ENCODE measurements at places on chromosomes 6 and 20.

- no peak for DNase-seq
These were observed 537.6 kb downstream of the HDGFL1 start for GRCh38 chr6:23106951-23107350.

- DNase-seq = no peak
These were observed 586.5 kb upstream of the EPHA7 start for GRCh38 chr6:94005835-94006234.

- no peak for DNase-seq
These were observed 1.2 kb downstream of the ACSS1 start for GRCh38 chr20:25056690-25057233.

DNA sequence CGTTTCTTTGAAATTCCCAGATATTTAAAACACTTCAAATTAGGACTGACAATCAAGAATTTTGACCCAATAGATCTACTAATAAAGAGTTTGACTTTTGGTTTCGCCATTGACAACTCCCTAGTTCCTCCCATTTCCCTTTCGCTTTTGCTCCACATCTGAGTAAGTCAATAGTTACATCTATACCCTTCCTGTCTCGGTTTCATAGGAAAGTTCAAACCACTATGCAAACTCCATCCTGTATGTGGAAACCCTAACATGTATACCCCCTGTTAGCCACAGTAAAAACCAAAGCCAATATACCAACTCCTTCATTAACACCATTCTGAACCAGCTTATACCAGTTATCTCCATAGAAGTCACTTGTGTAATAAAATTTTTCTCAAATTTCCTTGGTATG is 311.1 kb downstream of the MMUT start:
- DNase-seq = no peak

DNA sequence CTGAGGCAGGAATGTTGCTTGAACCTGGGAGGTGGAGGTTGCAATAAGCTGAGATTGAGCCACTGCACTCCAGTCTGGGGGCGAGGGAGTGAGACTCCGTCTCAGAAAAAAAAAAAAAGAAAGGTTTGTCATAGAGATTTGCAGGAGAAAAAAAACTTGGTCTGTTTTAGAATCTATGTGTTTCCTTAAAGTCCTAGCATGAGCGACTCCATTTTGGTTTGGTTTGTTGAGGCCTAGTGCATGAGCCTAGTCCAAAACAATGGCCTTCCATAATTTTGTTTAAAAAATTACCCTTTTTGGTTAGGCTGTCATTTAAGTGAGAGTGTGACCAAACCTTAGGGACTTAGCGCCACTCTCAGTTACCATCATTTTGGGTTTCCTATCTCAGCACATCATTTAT is 8.2 kb upstream of the GNMT start:
- no peak for DNase-seq

DNA sequence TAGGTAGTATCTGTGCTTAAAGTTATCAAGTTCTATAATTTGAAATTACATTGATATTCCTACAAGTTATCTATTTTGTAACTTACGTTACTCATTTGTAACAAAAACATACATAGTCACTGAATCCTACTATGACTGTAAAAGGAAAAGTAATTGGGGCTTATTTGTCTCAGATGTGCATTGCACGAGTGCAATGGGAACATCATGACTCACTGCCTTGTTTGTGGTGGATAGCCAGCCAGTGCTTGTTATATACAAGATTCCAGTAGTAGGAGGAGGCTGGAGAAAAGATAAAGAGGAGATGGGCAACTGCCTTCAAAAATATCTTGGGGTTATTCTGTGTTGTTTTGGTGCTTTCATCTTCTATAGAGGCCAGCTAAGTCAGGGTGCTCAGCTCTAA is 164.1 kb downstream of the RNF144B start:
- DNase-seq = no peak

DNA sequence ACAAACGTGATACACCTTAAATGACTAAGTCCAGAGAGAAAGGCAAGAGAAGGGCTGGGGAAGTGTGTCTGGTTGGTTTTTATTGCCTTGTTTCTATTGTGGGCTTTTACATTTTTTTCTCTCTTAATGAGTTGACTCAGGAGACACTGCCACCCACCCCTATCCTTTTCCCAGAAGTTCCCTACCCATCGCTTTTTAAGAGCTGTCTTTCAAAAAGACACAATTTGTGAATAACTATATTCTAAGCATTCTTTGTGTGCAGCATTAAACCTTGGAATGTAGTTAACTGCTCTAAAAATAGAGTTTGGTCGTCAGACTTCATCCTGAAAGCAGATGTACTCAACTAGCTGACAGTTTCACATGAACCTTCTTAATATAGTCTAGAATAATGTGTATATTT is 174.9 kb downstream of the ISM1 start:
- DNase-seq = no peak

- DNase-seq = no peak
These were observed 19.6 kb upstream of the CLIC5 start for GRCh38 chr6:46035242-46035641.

- DNase-seq = no peak
These were observed 27.8 kb downstream of the ELOVL5 start for GRCh38 chr6:53320964-53321363.

DNA sequence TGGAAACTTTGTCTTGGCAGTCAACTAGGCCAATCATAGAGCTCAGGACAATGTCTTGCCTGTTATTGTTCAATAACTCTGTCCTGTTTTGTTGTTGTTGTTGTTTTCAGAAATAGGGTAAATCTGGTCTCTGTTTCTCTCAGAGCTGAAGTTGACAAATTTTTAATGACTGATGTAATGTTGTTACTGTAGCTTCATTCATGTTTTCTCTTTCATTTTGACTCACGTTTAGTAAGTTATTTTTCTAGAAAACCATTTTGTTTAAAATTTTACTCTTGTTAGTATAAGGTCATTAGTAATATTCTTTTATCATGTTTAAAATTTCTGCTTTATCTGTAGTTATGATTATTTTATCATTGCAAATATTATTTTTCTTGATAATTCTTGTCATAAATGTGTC is 51.6 kb upstream of the GRIK2 start:
- no peak for DNase-seq

DNA sequence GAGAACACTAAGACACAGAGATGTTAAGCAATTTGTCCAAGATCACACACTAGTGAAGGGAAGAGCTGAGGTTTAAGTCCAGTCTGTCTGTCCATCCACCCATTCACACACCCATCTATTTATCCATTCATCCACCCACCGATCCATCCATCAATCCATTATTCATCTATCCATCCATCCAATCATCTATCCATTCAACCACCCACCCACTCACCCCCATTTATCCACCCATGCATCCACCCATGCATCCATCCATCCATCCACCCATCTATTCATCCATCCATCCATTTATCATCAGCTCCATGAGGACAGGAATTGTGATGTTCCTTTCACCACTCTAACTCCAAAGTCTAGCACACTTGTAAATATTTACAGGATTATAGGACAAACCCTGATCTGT is 242.3 kb upstream of the PMEPA1 start:
- DNase-seq = no peak

GRCh38 chr6:13874191-13874549 is 50.6 kb upstream of the RNF182 start:
- no peak for DNase-seq

DNA sequence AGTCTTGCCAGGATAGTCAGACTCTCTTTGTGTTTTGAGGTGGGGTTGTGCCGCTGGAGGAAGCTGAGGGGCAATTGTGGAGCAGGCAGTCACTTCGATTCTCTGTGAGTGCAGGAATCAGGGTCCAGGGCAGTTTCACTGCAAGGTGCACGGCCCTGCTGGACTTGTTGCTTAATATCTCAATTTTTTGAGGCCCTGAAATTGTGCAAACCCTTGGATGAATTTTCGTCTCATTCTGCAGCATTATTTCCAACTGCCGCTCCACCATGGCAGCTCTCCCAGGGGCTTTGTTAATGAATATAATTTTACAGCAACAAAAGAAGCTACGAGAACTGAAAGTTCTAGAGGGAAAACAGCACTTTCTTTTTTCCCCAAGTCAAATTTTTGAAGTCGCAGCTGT is 531.9 kb downstream of the QKI start:
- DNase-seq = no peak

DNA sequence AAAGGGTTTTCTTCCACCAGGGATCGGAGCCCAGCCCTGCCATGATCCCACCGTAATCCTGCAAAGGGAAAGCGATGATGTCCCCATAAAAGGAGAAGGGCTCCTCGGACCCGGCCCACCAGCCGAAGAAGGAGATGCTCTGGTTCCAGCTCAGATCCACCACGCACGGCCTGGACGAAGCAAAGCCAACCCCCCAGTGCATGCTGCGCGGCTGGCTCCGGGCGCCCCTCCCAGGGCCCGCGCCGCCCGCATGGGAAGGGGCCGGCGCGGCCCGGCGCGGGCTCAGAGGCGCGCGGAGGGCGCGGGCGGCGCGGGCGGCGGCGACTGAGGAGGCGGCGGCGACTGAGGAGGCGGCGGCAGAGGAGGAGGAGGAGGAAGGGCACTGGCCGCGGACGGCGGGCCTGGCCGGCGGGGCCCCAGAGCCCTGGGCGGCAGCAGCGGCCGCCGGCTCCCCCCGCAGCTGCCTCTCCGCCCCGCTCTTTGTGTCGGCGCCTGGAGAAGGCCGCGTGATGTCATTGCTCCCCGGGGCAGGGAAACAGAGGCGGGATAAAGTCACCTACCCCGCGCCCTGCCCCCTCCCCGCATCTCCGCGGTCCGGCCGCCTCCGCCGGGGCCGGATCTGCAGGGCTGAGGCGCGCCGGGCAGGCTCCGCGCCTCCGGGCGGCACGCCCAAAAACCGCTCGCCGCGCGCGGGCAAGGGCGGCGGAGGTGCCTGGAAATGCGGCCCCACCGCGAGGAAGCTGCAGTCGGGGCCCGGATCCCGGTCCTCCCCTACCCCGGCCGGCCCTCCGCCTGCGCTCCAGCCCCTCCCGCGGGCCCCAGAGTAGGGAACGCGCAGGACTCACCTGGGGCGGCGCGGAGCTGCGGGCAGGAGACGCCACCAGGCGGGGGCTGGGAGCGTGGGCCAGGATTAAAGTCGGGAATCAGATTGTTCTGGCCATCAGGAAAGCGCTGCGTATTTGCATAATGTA is at the start of gene FAXC:
FAXC (minus strand) TSS at position 504 of the 971 bp plus-strand sequence; CDS start at position 202, 302 bp downstream.
- no peak for DNase-seq

GRCh38 chr6:44338228-44339122 is 4.0 kb upstream of the SPATS1 start:
- peak; percentile 31 for DNase-seq

DNA sequence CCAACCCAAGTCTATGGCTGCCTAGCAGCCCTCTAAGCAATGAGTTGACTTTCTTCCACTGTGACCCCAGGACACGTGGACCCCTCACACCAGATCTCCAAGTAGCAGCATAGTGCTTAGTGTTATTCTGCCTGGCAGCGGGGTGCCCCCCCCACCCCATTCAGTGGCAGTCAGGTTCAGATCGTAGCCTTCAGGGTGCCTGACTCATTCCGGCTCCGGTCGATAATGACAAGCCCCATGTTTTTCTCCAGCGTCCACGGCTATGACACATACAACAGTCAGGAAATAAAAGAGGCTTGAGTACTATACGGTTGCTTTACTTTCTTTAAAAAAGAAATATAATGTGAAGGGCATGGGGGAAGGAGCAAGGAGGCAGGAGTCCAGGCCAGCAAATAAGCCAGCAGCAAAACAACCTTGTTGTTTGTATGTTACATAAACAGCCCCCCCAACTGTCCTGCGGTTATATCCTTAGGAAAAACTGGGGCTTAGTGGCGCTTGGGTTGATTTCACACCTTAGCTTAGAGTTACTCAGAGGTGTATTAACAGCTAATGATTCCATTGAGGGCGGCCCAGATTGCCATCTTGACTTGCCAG is 23.1 kb downstream of the GNAS start:
- DNase-seq = no peak

GRCh38 chr6:118764766-118765165 is 113.4 kb upstream of the CEP85L start:
- DNase-seq = no peak

GRCh38 chr6:36263390-36264000 is 6.4 kb upstream of the PNPLA1 start:
- DNase-seq = no peak

GRCh38 chr6:41306187-41306854 is 19.8 kb upstream of the TREM1 start:
- no peak for DNase-seq

- peak; percentile 42 for DNase-seq
These were observed 71.2 kb downstream of the RAMACL start for GRCh38 chr6:166515072-166515810.

DNA sequence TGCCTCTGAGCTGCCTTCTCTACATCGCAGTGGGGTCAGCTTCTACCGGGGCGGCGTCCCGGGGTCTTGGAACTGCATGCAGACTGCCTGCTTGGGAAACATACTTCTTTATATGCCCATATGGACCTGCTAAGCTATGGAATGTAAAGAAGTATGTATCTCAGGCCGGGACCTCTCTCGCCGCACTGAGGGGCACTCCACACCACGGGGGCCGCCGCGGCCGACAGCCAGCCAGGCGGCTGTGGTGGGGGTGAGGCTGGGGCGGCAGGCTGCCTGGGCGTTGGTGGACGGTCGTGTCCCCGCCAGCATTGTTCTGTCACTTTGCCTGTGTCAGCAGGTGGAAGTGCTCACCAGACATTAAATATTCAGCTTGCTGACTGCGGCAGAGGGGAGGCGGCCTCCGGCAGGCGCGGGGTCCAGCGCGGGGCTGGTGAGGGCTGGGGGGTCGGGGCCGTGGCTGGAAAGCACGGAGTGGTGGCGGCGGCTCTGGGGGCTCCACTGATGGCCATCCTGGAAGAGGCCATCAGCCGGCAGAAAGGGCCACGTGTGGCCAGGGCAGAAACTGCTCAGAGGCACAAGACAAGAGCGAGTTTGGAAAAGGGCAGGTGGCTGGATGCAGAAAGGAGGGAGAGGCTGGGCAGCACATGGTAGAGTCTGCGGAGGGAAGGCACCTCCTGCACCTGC is 78.6 kb upstream of the GATA5 start:
- DNase-seq = no peak

DNA sequence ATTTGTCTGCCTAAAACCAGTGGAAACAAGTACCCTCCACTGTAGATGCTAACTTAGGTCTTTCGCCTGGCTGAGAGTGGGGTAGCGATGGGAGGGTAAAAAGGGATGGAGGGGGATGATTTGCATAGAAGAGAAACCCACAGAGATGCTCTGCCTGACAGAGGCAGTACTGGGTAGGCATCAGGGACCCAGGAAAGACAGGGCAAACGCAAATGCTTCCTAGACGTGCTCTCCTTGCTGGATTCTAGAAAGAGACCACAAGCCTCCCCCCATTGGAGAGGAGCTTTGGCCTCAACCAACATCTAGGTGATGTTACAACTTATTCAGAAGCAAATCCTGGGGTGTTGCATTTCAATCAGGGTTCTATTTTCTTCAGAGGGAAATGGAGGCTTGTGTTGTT is 3.2 kb downstream of the OLIG3 start:
- DNase-seq = no peak

DNA sequence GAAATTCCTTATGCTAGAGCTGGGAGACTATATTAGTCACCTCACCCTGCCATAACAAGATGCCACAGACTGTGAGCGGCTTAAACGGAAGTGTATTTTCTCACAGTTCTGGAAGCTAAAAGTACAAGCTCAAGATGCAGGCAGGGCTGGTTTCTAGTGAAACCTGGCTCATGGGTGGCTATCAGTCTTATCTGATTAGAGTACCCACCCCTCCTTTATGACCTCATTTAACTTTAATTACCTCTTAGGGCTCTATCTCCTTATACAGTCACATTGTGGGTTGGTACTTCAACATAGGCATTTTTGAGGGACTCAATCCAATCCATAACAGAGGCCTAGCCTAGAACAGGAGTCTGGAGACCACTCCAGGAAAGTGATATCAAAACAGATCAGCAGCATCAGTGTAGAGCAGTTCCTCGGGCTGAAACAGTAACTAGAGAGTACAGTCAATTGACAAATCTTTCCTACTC is 2.3 kb upstream of the SNRNP48 start:
- no peak for DNase-seq

- DNase-seq = no peak
These were observed 193.6 kb upstream of the SLC24A3 start for GRCh38 chr20:19018881-19019280.

- DNase-seq = no peak
These were observed 41.7 kb upstream of the PRELID3B start for GRCh38 chr20:59084041-59084850.

Measured in stimulated activated CD8-positive, alpha-beta memory T cell treated with anti-CD3 and anti-CD28 coated beads, Interleukin-4, amount 100 ng/mL, for 4 hours (primary cell).